ENCODE measurements at places on chromosomes 16 and 17.

DNA sequence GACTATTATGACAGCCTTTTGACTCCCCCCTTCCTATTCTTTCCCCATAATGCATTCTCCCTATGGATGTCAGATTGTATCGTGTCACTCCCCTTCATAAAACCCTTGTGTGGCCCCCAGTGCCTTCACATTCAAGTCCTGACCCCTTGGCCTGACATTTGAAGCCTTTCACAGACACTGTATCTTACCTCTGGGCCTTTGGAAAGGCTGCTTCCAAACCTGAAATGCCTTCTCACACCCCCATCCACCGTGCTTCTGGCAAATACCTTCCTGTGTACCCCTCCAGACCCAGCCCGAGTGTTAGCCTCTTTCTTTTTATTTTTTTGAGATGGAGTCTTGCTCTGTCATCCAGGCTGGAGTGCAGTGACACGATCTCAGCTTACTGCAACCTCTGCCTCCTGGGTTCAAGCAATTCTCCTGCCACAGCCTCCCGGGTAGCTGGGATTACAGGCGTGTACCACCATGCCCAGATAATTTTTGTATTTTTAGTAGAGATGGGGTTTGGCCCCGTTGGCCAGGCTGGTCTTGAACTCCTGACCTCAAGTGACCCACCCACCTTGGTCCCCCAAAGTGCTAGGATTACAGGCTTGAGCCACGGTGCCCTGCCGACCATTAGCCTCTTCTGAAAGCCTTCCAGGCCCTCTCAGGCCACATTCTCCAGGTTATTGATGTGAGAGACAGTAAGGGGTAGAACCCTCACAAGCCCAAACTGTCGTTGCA lies 2.1 kb downstream of the ARMC5 start:
- DNase-seq, result no peak

DNA sequence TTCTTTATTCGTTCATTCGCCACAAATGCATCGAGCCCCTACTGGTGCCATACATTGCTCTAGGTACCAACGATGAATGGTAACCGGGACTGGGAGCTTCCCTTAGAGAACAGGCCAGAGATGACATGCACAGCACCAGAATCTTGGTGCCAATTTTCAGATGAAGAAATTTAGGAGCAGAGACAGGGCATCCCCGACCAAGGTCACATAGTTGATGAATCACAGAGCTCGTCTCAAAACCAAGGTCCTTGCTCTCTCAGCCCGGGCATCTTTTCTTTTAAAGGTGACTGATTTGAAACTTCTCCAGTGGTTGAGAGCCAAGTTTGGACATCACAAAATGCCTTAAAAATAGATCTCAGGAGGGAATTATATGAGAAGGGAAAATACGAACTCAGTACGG lies 73.2 kb upstream of the C16orf82 start:
- no peak for DNase-seq

GRCh38 chr17:39400547-39401411 lies 647 bp downstream of the FBXL20 start:
- DNase-seq, result no peak

GRCh38 chr16:75774197-75774596 lies 47.9 kb upstream of the CPHXL start:
- DNase-seq, result no peak

DNA sequence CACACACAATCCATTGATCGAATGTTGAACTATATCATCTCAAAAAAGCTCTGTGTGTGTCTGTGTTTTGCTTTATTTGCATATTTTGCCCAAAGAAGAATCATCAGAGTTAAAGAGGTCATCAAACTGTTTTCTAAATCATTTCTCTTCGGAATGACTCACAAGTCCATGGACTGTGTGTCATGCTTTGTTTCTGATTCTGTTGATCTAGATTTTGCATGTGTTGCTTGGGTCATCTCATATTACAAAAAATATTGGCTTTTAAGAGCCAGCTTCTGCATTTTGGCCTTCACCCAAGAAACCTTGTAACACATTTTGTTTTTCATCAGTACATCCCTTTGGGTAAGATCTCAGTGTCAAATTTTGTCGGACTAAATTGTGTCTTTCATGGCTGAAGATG lies 471.2 kb upstream of the HSBP1 start:
- no peak for DNase-seq
